ENCODE measurements at places on chromosomes 7 and 10. TPM values are rescaled to one million over a fixed set of nuclear protein-coding genes. Genes with fewer than 3 reads are reported as not detected.

Gene TCERG1L
- 0.91 TPM for total RNA-seq

Gene FOXI2
- 1.1 TPM for total RNA-seq

Gene PNLIPRP2
- not detected for total RNA-seq

- DNase-seq: no peak
These were observed 3.3 kb upstream of the CNNM2 start for GRCh38 chr10:102914781-102915180.

Gene MOGAT3
- total RNA-seq: not detected

DNA sequence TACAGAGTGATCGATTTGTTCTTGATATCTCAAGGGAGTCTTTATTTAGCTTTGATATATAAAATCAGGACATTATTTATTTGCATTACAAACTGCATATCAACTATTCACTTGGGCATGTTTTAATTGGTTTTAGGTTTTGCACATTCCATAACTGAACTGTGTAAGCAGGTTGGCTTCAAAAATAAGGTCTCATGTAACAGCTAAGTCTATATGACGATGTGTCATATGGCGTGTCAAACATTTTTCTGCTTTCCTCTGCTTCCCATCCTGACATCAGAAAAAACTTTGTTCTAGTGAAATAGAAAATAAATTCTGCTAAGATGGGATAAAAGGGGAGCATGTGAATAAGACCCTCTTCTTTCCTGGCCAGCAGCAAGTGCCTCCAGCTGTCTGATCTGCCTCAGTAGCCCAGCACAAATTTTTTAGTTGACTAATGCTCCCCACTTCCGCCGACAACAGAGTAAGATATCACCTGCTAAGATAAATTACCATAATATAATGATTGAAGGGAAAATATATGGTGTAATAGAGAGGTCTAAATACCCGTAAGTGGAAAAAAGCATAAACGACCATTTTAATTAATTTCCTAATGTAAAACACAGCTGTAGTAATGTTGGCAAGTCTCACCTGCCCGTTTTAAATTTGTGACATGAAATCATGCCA lies 180.5 kb downstream of the TAX1BP1 start:
- no peak for DNase-seq

DNA sequence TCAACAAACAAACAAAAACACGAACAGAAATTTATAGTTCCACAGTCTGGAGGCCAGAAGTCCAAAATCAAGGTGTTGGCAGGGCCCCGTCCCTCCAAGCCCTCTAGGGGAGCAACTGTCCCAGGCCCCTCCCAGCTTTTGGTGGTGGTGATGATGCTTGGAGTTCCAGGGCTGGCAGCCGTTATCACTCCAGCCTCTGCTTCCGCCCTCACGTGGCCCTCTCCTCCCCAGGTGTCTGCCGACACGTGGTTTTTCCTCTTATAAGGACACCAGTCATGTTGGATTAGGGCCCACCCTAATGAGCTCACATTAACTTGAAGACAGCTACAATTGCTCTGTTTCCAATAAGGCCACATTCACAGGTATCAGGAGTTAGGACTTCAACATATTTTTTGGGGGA lies 49.7 kb downstream of the MICALL2 start:
- DNase-seq: no peak

Gene SPOCK2
- 7.4 TPM for total RNA-seq

- no peak for DNase-seq
These were observed 1613.0 kb upstream of the LRRTM3 start for GRCh38 chr10:65312876-65313275.

Gene FXYD4
- total RNA-seq: 13.8 TPM

DNA sequence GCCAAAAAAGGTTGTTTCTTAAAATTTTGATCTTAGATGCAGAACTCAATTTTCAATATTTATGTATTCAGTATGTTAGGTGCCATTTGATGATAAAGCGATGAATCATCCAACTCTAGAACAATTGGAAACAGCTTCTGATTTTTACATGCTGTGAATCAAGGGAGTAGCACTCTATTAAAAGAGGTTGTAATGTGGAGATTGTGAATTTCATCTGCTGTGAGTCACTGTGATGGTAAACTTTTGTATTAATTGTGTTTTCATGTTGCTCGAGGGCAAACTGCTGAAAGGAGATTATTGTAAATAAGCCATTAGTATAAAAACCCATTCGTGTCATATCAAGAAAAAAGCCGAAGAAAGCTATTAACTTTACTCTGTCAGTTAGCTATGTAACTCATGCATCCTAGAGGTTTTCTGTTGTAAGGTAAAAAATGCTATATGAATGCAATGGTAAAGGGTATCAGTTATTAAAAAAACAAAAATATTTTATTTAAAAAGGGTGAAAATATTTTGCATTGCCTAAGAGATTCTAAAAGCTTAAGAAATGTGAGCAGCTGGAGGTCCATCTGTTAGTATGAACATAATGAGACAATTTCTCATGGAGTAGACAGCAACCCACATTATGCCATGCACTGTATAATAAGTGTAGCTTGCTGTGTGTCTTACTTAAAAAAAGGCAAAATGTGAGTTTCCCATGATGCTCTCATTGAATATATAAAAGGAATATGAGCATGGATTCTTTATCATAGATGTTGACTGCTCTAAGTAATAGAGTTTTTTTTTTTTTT lies 511.0 kb upstream of the PCDH15 start:
- DNase-seq: no peak

Measured in ureter (tissue), 1 donor.